ENCODE measurements at places on chromosomes 11 and 22.

DNA sequence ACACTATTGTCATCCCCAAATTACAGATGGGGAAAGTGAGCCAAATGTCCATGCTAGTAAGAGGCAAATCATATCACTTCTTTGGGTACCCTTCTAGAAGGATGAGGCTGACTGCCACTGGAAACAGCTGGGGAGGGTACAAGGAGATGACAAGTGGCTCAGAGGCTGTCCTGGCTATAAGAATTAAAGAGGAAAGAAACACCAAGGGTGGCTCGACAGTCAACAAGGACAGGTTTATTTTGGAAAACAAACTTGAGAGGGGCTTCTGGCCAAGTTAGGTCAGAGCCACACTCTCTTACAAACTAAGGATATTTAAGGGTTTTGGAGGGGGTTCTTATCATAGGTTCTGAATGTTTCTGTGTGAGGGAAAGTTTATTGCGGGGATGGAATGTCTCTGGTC, 2.1 kb upstream of the MIF start:
- DNase-seq: no peak

GRCh38 chr11:134764367-134764766, 352.3 kb upstream of the B3GAT1 start:
- no peak for DNase-seq

DNA sequence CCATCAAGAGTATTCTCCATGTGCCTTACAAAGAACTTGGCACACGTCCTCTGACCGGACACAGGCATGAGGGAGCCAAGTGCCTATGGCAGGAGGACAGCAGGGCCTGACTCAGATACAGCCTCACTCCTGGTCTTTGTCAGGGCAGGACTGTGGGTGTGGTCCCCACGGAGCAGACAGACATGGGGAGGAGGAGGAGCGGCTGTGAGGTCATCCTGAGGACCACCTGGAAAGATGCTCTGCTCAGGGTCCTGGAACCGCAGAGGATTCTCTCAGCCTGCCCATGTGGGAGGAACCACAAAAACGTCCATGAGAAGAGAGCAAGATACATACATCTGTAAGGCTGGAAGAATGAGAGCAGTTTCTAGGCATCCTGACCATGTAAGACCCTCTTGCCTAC, 576.3 kb downstream of the BRD1 start:
- no peak for DNase-seq

- no peak for DNase-seq
Observed at GRCh38 chr11:132559331-132560036, 972.8 kb downstream of the OPCML start.

All from SIG-M5 (cell line).